ENCODE measurements at places on chromosomes 16 and 17.

- peak; percentile 56 for DNase-seq
These were observed 1.2 kb downstream of the BRICD5 start for GRCh38 chr16:2209258-2210008.

GRCh38 chr16:88692861-88693260 is 6.6 kb upstream of the SNAI3 start:
- DNase-seq, result no peak

GRCh38 chr16:2524339-2524938 is 4.3 kb downstream of the AMDHD2 start:
- DNase-seq, result no peak

GRCh38 chr17:75267153-75267410 is 3.9 kb downstream of the MIF4GD start:
- peak; percentile 19 for DNase-seq

DNA sequence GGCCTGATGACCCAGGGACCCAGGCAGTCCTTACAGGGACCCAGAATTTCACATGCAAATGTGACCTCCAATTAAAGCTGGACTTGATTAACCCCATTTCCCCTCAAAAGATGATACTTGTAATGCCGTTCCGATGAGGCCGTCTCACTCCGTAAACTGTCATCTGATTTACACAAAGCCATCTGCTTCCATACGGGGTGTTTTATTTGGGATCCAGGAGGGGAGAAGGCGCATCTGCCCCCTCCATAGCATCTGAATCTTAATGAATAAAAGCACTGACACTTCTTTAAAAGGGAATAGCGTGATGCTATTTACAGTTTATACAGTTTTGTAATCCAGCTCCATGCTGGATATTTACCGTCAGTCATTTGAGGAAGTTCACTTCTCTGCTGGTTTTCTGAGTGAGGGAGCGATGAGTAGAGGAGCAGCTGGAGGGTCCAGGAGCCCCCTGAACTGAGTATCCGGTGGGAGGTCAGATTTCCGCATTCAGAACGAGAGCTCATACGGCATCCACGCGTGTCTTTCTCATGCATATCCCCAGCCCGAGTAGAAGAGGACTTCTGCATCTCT is 452.7 kb downstream of the WWOX start:
- DNase-seq, result peak; percentile 11

- no peak for DNase-seq
These were observed 1.9 kb upstream of the ZNF19 start for GRCh38 chr16:71491054-71491453.

- no peak for DNase-seq
These were observed 19.9 kb downstream of the GJD3 start for GRCh38 chr17:40344421-40345160.

DNA sequence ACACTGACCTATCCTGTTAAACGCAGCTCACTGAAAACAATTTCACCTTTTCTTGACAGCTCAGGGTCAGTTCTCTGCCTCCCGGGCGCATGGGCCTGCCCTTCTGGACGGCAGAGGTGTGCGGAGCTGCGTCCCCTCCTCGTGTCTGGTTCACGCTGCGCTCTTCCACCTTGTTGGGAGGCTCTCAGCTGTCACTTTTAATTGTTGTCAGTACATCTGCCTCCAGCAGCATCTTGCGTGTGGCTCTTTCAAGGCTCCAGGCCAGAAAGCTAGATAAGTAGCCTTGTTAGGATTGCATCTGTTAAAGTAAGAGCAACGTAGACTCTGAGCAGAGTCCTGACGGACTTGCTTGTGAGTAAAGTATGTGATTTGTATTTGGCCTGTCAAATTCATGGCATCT is 59.4 kb downstream of the MGAT5B start:
- DNase-seq, result no peak

DNA sequence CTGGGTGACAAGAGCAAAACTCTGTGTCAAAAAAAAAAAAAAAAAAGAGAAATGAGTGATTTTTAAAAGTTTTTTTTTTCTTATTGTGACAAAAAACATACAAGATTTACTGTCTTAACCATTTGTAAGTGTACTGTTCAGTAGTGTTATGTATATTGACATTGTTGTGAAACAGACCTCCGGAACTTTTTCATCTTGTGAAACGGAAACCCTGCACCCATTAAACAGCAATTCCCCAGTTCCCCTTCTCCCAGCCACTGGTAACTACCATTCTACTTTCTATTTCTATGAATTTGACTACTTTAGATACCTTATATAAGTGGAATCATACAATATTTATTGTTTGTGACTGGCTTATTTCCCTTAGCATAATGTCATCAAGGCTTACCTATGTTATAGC is 18.7 kb downstream of the DUS2 start:
- DNase-seq, result peak; percentile 24

DNA sequence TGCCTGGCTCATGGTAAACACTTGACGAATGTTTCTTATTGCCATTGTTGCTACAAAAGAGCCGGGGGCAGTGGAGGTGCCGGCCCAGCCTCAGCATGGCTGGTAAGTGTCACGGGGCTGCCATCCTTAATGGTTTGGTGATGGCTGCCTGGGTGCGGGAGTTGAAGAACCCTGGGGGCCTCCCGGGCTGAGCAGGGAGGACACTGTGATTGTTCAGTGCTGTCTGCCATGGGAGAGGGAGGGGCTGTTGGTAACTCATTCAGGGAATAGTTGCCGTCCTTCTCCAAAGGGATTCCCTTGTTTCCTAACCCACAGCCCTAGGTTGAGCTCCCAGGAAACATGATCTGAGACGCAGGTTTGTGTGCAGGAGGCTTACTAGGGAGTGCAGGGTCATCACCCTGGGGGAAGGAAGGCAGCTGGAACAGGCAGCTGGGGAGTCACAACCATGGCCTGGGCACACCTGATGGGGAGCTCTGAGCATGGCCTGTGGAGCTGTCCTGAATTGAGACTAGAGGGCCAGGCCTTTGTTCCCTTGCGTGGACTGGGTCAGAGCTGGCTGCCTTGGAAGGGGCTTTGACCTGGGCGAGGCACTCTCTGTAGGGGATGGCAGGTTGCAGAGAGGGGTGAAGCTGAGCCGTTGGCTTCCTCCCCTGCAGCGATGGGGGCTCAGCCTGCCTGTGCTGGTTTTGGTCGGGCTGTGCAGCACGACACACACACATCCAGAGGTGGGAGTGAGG is 85.7 kb downstream of the PLCG2 start:
- no peak for DNase-seq

DNA sequence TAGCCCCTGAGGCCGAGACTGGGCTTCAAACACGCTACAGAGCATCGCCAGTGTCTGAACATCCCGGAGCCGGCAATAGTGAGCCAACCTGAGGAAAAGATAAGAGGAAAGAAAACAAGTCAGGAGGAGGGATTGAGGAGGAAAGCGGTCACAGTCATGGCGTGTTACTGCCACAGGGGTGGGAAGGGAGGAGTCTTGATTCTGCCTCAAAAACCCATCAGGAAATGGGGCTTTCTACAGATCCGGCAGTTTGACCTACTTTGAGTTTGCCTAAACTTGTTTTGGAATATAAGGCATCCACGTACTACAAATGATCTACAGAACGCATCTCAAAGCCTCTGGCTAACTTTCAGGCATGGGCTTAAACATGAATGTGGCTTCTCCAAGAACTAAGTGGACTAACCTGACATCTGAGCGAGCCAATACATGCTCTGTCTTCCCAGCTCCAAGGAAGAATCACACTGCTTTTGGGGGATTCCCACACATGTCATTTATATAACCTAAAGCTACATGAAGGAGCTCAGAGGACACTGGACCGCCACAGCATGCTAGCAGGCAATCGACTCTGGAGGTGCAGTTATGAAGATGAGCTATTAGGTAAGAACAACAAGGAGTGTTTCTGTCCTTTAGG is 96.6 kb downstream of the WDR59 start:
- no peak for DNase-seq

- peak; percentile 66 for DNase-seq
These were observed at the start of gene ITGB4 for GRCh38 chr17:75720656-75721462. Gene ITGB4 (plus strand): TSS chr17:75721459. CDS start chr17:75724704, 3,245 bp downstream.

GRCh38 chr17:38872027-38872511 is 2.2 kb downstream of the LASP1 start:
- DNase-seq, result no peak
